ENCODE measurements at places on chromosomes 7 and 10.

DNA sequence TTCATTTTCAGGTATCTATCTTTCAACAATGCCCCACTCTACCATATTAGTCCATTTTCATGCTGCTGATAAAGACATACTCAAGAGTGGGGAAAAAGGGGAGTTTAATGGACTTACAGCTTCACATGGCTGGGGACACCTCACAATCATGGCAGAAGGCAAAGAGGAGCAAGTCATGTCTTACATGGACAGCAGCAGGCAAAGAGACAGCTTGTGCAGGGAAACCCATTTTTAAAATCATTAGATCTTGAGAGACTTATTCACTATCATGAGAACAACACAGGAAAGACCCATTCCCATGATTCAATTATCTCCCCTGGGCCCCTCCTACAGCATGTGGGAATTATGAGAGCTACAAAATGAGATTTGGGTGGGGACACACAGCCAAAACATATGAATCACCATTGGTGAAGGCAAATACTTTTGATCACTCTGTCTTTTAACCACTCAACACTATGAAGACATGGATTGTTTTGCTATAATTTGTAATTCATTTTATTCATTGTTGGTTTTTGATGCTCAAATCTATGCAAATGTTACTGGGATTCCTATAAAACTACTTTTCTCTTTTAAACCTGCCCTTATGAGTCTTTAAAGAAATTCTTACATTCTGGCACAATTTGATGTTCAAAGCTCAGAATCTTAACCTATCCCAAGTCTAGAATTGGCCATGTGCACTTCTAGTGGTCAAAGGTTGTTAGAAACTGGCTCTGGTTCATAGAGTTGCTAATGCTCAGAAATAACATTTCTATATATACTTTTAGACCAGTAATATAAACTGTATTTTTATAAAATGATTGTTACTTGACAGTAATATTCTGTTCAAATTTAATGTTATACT is 15.3 kb downstream of the AKR1C4 start:
- no peaks in the 10 kb centered on the region for H3K36me3 ChIP-seq
- no peaks in the 10 kb centered on the region for H3K27me3 ChIP-seq
- DNase-seq, result no peak
- H3K4me3 ChIP-seq, result no peak overlapping the region

DNA sequence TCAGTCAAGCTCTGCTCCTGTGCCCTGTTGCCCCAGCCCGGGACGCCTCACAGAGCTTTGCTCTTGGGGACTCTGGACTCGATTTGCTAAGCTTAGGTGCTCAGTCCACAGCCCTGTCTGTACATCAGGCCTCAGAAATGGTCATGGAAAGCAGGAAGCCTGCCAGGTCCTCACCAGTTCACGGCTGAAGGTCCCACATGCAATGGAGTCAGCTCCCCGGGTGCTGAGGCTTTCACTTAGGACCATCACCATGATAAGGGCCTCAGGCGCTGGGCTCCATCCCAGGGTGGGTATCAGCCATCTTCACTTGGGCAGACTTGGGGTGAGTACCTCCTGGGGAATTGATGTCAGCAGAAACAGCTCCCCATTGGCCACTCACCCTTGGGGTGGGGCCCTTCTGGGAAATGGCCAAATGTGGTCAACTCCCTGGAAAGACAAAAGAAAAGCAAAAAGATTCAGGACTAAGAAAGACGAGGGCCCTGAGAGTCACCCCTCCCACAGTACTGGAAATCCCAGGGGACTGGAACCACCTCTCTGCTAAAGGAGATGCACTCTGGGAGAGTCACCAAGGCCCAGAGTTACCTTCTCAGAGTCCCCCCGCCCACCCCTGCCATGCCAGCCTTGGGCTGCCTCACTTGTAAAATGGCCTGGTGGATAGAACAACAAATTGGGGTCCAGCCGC is 37.6 kb downstream of the FAM53B start:
- H3K4me1 ChIP-seq, result peaks cover 37% of the 10 kb centered on the region
- H3K36me3 ChIP-seq, result peaks cover 6% of the 10 kb centered on the region
- H3K27ac ChIP-seq, result no peak overlapping the region
- H3K27me3 ChIP-seq, result no peaks in the 10 kb centered on the region
- no peak overlapping the region for H3K4me3 ChIP-seq

DNA sequence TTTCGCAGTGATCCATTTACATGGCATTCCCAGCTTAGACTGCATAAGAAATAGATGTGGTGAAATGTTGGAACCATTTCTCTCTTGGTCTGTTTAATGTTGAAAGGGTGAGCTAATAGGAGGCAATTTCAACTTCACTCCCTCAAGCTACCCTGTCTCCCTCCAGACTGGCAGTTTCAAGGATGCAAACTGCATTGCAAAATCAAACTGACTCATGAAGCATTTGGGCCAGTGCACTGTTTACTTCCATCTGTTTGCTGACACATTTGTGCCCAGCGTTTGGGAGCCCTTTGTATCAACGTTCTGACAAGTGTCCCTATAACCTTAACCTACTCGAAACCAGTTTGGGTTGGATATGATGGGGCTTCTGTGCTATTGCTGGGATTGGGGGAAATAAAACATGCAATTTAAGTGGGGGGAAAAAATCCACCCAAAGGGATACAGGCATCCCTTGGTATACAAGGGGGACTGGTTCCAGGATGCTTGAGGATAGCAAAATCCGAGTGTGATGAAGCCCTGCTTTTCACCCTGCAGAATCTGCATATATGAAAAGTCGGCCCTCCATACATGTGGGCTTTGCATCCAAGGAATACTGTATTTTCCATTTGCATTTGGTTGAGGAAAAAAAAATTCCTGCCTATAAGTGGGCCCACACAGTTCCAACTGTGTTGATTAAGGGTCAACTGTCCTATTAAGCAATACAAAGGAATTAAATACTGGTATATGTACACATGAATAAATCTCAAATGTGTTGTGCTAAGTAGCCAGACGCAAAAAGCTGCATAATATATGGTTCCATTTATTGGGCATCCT is 15.6 kb downstream of the RHEB start:
- H3K27ac ChIP-seq, result no peak overlapping the region
- H3K36me3 ChIP-seq, result no peaks in the 10 kb centered on the region
- H3K27me3 ChIP-seq, result no peaks in the 10 kb centered on the region
- H3K4me3 ChIP-seq, result no peak overlapping the region

GRCh38 chr7:137343281-137343841 is at the start of gene PTN:
Gene PTN, minus strand, starts transcription at chr7:137343733. Its CDS starts 88,760 bp downstream, at chr7:137254973.
- no peaks in the 10 kb centered on the region for H3K27me3 ChIP-seq
- H3K27ac ChIP-seq, result no peak within 1 kb of the TSS
- DNase-seq, result no peak
- no peaks in the 10 kb centered on the region for H3K4me1 ChIP-seq

GRCh38 chr7:157587805-157588560 is 251.2 kb downstream of the DNAJB6 start:
- H3K4me3 ChIP-seq, result no peak overlapping the region
- DNase-seq, result no peak
- no peak overlapping the region for H3K27ac ChIP-seq
- H3K36me3 ChIP-seq, result no peaks in the 10 kb centered on the region
- H3K27me3 ChIP-seq, result no peaks in the 10 kb centered on the region
- no peaks in the 10 kb centered on the region for H3K4me1 ChIP-seq

- no peak overlapping the region for H3K4me3 ChIP-seq
- no peaks in the 10 kb centered on the region for H3K27me3 ChIP-seq
- no peak overlapping the region for H3K27ac ChIP-seq
- H3K36me3 ChIP-seq, result no peaks in the 10 kb centered on the region
- H3K4me1 ChIP-seq, result no peaks in the 10 kb centered on the region
Measured at GRCh38 chr7:1681581-1681980, 11.5 kb downstream of the ELFN1 start.

DNA sequence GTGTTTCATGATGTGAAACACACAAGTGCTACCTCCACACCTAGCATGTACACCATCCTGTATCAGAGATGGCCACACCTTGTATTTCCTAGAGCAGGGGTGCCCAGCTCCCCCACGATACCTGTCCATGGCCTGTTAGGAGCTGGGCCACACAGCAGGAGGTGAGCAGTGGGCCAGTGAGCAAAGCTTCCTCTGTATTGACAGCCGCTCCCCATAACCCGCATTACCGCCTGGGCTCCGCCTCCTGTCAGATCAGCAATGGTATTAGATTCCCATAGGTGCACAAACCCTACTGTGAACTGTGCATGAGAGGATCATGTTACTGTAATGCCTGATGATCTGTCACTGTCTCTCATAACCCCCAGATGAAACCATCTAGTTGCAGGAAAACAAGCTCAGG is 145.6 kb upstream of the RNF32 start:
- no peaks in the 10 kb centered on the region for H3K4me1 ChIP-seq
- no peak overlapping the region for H3K27ac ChIP-seq
- no peaks in the 10 kb centered on the region for H3K36me3 ChIP-seq
- no peaks in the 10 kb centered on the region for H3K27me3 ChIP-seq

- no peaks in the 10 kb centered on the region for H3K27me3 ChIP-seq
- H3K36me3 ChIP-seq, result no peaks in the 10 kb centered on the region
- no peaks in the 10 kb centered on the region for H3K4me1 ChIP-seq
- no peak overlapping the region for H3K4me3 ChIP-seq
Measured at GRCh38 chr7:7152315-7152714, 30.0 kb upstream of the C1GALT1 start.

GRCh38 chr7:142822714-142823113 is 32.2 kb upstream of the EPHB6 start:
- H3K4me3 ChIP-seq, result no peak overlapping the region
- H3K4me1 ChIP-seq, result no peaks in the 10 kb centered on the region

- DNase-seq, result no peak
- no peak overlapping the region for H3K4me3 ChIP-seq
- no peak overlapping the region for H3K27ac ChIP-seq
- no peaks in the 10 kb centered on the region for H3K36me3 ChIP-seq
- H3K4me1 ChIP-seq, result no peaks in the 10 kb centered on the region
Measured at GRCh38 chr10:26251925-26252324, 35.4 kb downstream of the GAD2 start.

GRCh38 chr10:18205098-18205834 is 65.0 kb downstream of the CACNB2 start:
- no peak overlapping the region for H3K27ac ChIP-seq
- H3K27me3 ChIP-seq, result no peaks in the 10 kb centered on the region
- no peak overlapping the region for H3K4me3 ChIP-seq
- no peaks in the 10 kb centered on the region for H3K36me3 ChIP-seq
- DNase-seq, result no peak

DNA sequence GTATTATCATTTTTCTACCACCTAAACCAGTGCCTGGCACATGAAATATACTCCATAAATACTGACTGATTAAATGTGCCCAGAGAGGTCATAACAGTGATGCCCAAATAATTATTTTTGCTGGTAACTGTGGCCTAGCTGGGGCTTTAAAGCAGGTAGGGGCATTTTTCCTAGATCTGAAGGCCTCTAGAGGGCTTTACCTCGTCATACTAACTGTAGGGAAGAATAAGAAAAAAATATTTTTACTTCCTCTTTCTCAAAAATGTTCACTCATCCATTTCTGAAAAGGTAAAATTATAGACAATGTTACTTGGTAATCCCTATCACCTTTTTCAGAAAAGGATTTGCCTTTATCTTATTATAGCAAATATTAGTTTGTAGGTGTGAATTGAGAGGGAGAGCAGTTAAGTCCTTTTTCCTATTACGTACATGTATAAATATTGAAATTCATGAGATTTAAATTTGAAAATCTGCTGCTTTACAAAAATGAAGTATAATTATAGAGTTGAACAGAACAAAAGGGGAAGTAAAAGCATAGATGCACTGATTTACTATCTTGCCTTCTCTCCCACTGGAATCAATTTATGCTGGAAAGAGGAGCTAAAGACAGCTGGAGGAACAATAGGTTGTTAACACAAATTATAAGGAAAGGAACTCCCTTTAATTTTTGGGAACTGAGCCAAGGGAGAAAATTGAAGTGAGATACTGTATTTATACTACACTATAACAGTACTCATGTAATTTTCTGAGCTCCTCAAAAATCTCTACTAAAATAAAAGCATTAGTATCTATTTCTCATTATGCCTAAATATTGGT is 71.5 kb upstream of the NOBOX start:
- H3K27ac ChIP-seq, result no peak overlapping the region
- H3K36me3 ChIP-seq, result no peaks in the 10 kb centered on the region
- no peak overlapping the region for H3K4me3 ChIP-seq
- H3K4me1 ChIP-seq, result no peaks in the 10 kb centered on the region
